ENCODE measurements at places on chromosomes 4 and X. TPM values are rescaled to one million over a fixed set of nuclear protein-coding genes. Genes with fewer than 3 reads are reported as not detected.
A peak's percentile ranks its signal among the peaks of the same experiment; 100 is the strongest.

GRCh38 chr4:173524218-173525117, 5.6 kb downstream of the HAND2 start:
- no peak for DNase-seq

DNA sequence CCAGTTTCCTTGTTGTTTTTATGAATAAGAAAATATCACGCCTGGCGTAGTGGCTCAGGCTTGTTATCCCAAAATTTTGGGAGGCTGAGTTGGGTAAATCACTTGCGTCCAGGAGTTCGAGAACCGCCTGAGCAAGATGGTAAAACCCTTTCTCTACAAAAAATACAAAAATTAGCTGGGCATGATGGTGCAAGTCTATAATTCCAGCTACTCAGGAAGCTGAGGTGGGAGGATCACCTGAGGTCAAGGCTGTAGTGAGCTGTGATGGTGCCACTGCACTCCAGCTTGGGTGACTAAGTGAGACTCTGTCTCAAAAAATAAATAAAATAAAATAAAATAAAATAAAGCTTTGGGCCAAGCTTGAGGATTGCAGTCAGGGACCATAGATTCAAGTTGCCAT, 827.2 kb downstream of the FSTL5 start:
- no peak for DNase-seq

DNA sequence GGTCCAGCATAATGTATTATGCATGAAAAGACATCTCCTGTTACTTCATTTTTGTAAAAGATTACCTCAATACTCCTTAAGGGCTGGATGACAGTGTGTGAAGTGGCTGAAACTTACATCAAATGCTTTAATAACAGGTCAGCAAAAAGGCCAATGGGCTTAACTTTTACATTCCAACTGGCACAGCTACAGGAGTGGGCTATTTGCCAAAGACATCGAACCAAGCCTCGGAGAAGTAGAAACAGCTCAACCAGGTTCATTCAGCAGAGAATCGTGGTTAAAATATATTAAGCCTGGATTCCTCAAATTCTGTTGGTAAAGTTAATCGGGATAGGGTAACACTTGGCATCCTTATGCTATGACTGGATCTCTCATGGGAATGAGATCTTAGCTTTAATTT, 639.7 kb downstream of the TRIML1 start:
- DNase-seq = no peak

DNA sequence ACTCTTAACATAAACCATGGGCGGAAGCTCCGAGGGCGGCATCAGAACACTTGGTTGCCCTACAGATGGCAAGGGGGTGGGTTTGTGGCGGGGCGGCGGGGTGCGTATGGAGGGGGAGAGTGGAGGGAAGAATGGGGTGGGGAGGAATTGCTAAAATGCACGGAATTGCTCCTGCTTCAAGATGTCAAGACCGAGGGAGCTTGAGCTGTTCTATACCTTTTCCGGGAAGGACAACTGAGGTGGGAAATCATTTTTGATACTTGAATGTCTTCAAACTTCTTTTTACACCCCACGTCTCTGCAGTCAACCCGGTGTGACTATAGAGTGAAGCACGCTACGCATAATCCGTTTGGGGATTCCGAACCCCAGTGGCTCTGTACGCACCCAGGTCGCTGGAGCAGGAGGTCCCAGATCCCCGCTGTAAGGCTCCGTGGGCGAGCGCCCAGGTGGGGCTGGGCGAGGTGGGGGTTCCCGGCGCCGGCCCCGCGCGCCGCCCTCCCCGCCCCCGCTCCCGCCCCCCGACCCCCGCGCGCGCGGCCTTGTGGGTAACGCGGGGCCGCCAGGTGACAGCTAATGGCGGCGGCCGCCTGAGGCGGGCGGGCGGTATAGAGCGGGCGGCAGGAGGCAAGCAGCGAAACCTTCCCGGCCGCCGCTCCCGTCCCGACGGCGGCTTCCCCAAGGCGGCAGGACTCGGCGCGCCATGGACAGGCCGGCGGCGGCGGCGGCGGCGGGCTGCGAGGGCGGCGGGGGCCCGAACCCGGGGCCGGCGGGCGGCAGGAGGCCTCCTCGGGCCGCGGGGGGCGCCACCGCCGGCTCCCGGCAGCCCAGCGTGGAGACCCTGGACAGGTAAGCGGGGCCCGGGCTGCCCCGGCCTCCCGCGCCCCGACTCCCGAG, at the start of gene MTMR1:
Gene MTMR1 (plus strand): TSS at position 566 of the 894 bp plus-strand sequence. CDS start 135 bp downstream, at position 701.
- DNase-seq = peak; percentile 84

GRCh38 chr4:121277194-121278105, 103.4 kb downstream of the QRFPR start:
- DNase-seq = no peak

- DNase-seq = no peak
These were observed 44.3 kb downstream of the TSPAN5 start for GRCh38 chr4:98614094-98614493.

DNA sequence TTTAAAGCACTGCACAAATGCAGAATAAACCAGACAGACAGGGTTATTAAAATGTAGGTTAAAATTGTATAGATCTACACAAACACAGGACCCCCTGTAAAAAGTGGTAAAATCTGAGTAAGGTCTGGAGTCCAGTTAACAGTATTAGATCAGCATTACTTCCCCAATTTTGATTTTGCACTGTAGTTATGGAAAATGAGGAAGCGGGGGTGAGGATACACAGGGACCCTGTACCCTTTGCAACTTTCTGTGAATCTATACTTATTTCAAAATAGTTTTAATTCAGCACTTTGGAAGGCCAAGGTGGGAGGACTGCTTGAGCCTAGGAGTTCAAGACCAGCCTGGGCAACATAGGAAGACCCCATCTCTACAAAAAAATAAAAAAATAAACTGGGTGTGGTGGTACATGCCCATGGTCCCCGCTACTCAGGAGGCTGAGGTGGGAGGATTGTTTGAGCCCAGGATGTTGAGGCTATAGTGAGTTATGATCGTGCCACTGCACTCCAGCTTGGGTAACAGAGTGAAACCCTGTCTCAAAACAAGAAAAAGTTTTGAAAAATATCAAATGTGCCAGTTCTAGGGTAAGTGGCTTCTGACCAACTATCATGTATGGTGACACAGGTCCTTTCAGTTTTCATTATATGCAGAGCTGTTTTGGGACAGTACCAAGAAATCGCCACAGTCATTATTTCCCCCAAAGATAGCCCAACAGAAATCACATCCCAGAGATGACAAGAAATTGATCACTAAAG, 17.7 kb downstream of the SEL1L3 start:
- DNase-seq = no peak

GRCh38 chr4:5874811-5875449, 18.0 kb downstream of the CRMP1 start:
- DNase-seq = no peak

DNA sequence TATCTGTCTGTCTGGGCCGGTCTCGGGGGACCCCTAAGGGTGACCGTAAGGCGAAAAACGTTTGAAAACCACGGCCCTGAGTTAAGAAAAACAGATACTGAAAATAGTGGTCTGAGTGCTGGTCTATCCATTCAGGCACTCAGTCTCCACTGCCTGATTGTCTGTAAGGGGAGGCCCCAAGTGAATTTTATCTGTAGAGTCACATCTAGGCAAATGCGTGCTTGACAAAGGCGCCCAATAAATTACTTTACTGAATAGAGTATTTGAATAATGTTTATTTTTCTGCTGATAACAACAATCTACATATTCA, 465 bp downstream of the HNRNPH2 start:
- DNase-seq = no peak

DNA sequence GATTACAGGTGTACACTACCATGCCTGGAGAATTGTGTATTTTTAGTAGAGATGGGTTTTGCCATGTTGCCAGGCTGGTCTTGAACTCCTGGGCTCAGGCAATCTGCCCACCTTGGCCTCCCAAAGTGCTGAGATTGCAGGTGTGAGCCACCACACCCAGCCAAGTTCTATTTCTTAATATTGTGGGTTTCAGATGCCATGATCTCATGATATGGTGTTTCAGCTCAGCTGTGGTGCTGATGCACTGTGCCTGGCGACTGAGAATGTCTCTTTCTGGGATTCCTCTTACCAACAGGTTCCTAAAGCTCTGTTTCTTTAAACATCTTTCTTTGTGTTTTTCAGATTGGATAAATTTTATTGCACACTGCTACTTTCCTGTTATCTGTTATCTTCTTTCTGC, 17.3 kb upstream of the NDUFC1 start:
- no peak for DNase-seq

- DNase-seq = no peak
These were observed 67.6 kb downstream of the PPP2R2C start for GRCh38 chr4:6404611-6405396.

GRCh38 chrX:38638952-38639529, 77.7 kb downstream of the TSPAN7 start:
- no peak for DNase-seq

The HTN3 gene
- not detected for total RNA-seq

The TEX13D gene
- not detected for total RNA-seq

The NDST4 gene
- total RNA-seq = 6.1 TPM

The KIAA1210 gene
- total RNA-seq = under 0.01 TPM

All from frontal cortex (tissue), 4 donors.